Naive thymus-derived CD8-positive, alpha-beta T cell (primary cell): ENCODE measurements at places on chromosomes 6 and 20.

DNA sequence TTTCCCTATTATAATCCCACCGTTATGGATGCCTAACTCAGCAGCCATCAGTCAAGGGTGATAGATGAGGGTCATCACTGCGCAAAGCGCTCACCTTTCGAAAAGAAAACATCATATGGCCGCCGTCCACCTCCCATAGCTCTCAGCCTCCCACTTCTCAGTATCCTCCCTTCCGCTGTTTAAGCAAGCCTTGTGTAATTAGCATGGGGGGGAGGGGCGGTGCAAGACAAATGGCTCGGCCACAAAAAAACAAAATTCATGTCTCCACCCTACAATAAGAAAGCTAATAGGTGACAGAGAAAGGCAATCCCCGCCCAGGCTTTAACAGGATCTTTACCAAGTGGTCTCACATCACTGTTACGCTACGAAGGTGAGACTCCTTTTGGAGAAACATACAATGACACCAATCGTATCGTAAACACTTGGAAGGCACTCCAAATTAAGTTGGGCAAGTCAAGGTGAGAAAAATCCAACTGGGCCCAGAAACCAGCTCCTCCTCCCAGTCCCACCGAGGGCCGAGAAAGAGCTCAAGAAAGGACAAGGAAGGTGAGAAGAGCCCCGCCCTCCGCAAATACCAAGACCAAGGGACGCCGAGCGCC is 645 bp downstream of the DDX39B start:
- peak; percentile 52 for DNase-seq

- no peak for DNase-seq
Measured at GRCh38 chr6:34484899-34485298, 19.0 kb downstream of the PACSIN1 start.

- no peak for DNase-seq
Measured at GRCh38 chr6:89379281-89379680, 26.8 kb upstream of the UBE2J1 start.

GRCh38 chr6:114315831-114316595 is 26.8 kb downstream of the HS3ST5 start:
- no peak for DNase-seq

GRCh38 chr6:34657307-34657978 is 39.1 kb downstream of the ILRUN start:
- DNase-seq: no peak

- no peak for DNase-seq
Measured at GRCh38 chr20:1685304-1686052, 27.9 kb upstream of the SIRPG start.
